ENCODE measurements at places on chromosomes 12 and 14. TPM values are rescaled to one million over a fixed set of nuclear protein-coding genes. Genes with fewer than 3 reads are reported as not detected.
A peak's percentile ranks its signal among the peaks of the same experiment; 100 is the strongest.

The APEX1 gene
- total RNA-seq: 228 TPM

The ANKRD33 gene
- total RNA-seq: not detected

The JPH4 gene
- 0.09 TPM for total RNA-seq

The NANOG gene
- not detected for total RNA-seq

The PLEKHD1 gene
- total RNA-seq: not detected

The LPAR5 gene
- 4.1 TPM for total RNA-seq

The DHRS2 gene
- total RNA-seq: 2.3 TPM

The LRP1-AS gene
- not detected for total RNA-seq

The ADAM21 gene
- not detected for total RNA-seq

The SDR9C7 gene
- total RNA-seq: not detected

The SLC2A14 gene
- total RNA-seq: 0.07 TPM

The BMAL2 gene
- total RNA-seq: 59.6 TPM

The SLC25A21 gene
- not detected for total RNA-seq

The OASL gene
- total RNA-seq: 2.3 TPM

The CISTR gene
- total RNA-seq: not detected

The C12orf50 gene
- total RNA-seq: not detected

The GDF3 gene
- total RNA-seq: not detected

The STAT6 gene
- 333 TPM for total RNA-seq

The OAS2 gene
- 86.4 TPM for total RNA-seq

DNA sequence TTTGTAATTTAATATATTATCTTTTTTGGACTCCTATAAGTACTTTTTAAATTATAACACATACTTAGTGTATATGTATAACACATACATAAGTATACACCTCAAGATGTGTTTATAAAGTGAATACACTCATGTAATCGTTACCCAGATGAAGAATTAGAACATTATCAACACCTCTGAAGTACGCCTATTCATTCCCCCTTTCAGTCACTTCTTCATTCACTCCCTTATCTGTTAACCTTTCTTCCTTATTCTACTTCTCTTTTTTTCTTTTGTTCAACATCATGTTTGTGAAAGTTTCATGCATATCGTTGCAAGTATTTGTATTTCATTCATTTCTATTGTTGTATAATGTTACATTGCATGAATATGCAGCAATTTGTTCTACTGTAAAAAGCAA, 98.5 kb downstream of the ARID2 start:
- DNase-seq: no peak

DNA sequence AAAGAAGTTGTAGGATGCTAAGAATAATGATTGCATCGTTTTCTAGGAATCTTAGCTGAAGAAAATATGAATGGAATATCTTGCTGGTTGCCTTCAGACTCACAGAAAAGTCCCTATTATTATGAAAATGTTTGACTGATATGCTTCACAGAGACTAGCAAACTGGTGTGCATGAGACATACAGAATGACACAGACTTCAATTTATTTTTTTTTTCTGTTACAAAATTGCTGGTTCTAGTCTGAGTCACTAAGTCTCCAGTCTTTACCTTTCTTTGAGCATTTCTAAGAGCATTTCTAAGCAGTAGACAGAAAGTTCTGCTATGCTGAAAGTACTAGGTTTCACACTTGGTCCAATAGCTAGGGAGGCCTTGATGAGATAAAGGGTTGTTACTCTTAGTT, 377.6 kb upstream of the ATP2B1 start:
- no peak for DNase-seq

- no peak for DNase-seq
Measured at GRCh38 chr12:122099856-122100255, 21.3 kb downstream of the MLXIP start.

- no peak for DNase-seq
Measured at GRCh38 chr12:81377771-81378170, 299.9 kb downstream of the ACSS3 start.

DNA sequence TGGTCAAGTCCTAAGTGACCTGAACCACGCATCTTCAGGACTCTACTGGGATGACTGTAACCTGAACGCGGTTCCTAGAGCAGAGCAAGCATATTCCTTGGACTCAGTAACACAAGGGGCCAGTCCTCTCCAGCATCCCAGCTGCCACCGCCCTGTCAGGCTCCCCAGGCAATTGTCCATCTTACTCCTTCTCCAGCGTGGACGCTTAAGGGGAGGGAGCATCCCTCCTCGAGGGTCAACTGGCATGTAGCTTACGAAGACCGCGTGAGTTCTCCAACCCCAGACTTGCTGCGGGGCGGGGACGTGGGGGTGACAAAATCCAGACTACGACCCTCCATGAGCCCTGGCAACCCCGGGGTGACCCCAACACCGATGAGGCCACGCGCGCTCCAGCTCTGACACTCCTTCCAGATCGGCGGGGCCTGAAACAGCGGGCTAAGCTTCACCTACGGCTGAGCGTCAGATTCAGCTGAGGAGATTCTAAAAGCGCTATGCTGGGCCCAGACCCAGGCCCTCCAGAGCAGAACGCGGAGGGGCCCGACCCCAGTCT, 846 bp upstream of the MTHFD1 start:
- no peak for DNase-seq

GRCh38 chr12:106248312-106248845, 559 bp upstream of the CKAP4 start:
- DNase-seq: no peak

GRCh38 chr14:71532790-71533189, 399.4 kb upstream of the RGS6 start:
- no peak for DNase-seq

GRCh38 chr12:77724367-77724957, 106.2 kb upstream of the NAV3 start:
- DNase-seq: no peak

DNA sequence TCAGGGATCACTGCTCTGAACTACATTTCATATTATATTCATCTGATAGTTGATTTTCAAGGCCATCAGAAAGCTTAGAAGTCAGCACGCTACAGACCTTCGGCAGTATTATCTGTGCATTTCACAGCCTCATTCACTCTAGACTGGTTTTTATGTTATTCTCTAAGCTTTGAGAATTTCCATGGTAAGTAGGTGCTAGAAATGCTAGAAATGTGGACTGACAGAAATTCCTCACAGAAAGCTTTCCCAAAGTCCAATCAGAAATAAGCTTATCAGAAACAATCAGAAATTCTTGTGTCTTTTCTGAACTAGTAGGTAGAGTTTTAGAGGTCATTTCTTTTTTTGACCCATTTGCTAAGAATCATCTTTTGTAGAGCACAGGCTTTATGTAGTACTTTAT, 176.6 kb downstream of the TMTC3 start:
- no peak for DNase-seq

- DNase-seq: no peak
Measured at GRCh38 chr14:71720978-71721624, 211.1 kb upstream of the RGS6 start.

DNA sequence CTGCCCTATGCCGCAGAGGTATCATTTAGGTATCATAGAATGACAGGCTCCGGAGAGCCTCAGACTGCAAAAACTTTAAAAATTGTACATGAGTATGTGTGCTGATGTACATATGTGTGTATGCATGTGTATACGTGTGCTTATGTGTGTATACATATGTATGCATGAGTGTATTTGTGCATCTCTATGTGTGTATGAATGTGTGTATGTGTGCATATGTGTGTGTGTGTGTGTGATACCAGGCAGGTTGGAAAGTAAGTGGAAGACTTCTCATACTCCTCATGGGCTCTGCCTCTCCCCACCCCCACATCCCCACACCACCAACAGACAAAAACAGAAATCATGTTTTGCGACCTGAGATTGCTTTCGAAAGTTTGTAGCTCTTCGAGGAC, 621 bp upstream of the TMEM117 start:
- no peak for DNase-seq

DNA sequence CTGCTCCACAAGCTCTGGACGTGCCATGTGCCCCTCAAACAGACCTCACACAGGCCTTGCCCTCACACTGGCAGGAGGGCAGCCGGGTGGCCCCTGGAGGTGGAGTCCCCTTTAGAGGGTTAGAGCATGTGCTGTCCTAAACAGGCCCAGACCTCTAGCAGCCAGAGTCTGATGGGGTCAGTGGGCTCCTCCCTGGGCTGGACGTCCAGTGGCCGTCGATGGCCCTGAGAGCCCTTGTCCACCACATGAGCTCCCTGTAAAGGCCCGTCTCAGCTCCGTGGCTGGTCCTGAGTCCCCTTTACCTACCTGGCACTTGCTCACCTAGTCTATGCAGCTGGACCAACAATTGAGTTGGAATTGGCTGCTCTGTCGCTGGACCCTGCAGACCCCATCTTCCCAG, 3.8 kb downstream of the TMEM179 start:
- DNase-seq: no peak

DNA sequence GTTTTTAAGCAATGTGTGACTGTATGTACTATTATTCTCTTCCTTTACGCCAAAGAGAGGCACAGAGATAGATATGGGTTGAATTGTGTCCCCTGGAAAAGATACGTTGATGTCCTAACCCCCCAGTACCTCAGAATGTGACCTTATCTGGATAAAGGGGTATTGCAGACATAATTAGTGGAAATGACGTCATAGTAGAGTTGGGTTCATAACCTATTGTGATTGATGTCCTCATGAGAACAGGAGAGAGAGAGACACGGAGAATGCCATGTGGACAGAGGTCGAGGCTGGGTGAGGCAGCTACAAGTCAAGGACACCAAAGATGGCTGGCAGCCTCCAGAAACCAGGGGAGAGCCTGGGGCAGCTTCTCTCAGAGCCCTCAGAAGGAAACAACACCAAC, 376.3 kb downstream of the FUT8 start:
- no peak for DNase-seq

GRCh38 chr12:12088761-12089160, 18.0 kb downstream of the BCL2L14 start:
- no peak for DNase-seq

- DNase-seq: no peak
Measured at GRCh38 chr12:70994217-70994788, 73.8 kb upstream of the PTPRR start.

DNA sequence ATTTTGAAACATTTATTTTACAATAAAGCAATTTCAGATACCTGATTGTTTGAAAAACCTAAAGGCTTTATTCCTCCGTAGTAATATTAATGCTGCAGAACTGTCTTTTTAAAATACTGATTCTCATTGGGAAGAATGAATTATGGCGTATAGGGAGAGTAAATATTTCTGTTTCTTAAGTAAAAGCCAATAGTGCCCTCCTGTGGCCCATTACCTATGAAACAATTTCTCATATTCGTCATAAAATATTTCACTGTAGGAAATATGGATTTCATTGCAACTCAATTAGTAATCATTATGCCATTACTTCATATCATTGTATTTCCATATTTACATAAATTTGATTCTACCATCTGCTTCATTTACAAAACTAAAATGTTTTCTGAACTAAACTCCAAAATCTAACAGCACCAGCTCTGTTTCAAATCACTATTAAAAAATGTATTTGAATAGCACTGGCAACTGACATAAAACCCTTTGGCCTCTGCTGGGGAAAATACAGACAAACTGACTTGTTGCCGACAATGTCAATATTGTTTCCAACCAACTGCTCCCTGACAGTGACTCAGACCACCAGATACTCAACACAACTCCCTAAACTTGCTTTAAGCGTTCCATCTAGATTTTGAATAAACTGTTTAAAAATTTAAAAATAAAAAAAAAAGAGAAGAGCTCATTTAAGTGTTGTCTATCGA, 290.3 kb downstream of the NAV3 start:
- no peak for DNase-seq

GRCh38 chr12:6272300-6273204, 37.9 kb upstream of the PLEKHG6 start:
- no peak for DNase-seq

DNA sequence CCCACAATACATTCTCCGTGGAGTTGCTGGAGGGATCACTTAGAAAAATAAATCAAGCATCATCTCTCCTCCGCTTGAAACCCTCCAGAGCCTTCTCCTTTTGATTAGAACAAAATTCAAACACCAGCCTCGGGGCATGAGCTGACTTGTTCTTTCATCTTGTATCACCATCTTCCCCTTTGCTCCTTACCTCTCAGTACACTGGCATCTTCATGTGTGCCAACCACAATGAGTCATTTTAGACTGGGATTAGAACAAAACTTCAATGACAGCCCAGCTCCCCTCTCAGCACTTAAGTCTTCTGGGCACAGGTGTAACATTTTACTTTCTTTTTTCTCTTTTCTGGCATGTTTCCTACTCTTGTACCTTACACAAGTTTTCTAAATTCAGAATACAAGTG, 1159.2 kb upstream of the TMEM132C start:
- DNase-seq: no peak

- no peak for DNase-seq
Measured at GRCh38 chr12:82880442-82880901, 193.8 kb downstream of the TMTC2 start.

- no peak for DNase-seq
Measured at GRCh38 chr14:91899806-91900205, 32.5 kb upstream of the TC2N start.

- DNase-seq: no peak
Measured at GRCh38 chr14:71891185-71891584, 41.0 kb upstream of the RGS6 start.

DNA sequence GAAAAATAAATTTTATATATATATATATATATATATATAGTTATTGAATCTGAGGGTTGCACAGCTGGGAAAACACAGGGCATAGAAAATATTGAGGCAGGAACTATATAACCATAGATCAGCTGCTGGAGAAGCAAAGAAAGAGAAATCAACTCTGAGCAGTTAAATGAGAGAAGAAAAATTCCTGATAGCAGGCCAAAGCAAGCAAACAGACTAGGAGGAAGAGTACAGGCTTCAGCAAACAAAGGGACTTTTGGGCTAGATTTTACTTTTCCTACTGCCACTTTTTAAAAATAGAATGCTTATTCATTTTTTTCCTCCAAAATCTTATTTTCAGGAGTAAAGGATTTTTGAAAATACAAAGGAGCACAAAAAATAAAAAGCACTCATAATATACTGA, 216.0 kb upstream of the PRKD1 start:
- no peak for DNase-seq

GRCh38 chr14:91363776-91364523, 53.7 kb downstream of the CCDC88C start:
- DNase-seq: no peak

GRCh38 chr14:21923820-21924219, 250.2 kb upstream of the OR4E1 start:
- DNase-seq: peak; percentile 20

DNA sequence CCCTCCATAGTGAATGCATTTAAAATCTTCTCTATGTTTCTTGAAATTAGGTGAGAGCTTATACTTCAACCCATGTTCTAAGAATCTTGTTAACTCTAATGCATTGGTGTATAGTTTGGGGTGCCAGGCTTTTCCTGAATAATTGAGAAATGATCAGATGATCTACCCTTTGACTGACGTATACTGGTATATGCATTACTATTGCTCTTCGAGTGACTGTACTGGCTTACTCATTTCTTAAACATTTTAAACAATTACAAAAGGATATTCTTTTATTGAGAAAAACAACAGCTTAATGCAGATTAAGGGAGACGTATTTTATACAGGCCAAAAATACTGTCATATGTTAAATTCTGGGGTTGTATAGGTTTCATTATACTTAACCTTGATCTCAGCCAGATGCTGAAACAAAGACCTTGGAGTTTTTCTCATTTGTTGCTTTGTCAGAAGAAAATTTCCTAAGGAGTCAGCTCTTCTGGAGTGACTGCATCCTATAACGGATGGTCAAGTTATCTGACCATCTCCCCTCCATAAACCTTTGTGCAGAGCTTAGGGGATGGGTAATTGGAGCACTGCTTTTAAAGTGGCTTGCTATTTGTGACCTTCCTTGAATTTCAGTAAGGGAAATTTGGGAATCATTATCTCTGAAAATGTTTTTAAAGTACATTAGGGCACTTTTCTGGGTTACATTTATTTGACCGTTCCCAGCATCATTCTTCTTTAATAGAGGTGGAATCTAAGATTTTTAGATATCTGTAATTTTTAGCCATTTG, 507.6 kb downstream of the PCNX1 start:
- no peak for DNase-seq
